ENCODE measurements at places on chromosomes 1 and 21.

DNA sequence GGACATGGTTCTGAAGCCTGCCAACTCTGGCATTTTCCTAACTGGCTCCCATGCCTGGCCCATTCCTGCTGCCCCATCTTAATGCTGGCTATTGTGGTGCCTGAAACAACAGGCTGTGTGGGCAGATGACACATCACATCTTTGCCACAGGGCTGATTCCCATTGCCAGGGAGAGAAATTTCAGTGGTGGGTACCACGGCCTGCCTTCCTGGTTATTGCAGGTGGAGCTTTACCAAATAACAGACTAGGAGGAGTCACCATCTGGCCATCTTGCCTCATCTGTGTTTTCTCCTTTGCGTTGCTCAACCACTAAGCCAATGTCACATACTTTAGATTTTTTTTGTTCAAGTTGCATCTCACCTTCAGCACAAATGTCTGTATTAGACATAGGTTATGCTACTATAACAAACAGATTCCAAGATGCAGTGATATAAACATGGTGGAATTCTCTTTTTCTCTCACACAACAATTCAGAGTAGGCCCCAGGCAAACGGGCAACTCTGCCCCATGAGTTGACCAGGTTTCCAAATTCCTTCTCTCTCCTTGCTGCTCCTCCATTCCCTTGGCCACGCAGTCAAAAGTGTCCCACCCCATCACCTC, 14.1 kb downstream of the CDA start:
- no peak for DNase-seq

GRCh38 chr1:8457760-8458381, 140.0 kb downstream of the SLC45A1 start:
- DNase-seq: no peak

GRCh38 chr1:86788300-86789206, 84.2 kb downstream of the SH3GLB1 start:
- DNase-seq: no peak

DNA sequence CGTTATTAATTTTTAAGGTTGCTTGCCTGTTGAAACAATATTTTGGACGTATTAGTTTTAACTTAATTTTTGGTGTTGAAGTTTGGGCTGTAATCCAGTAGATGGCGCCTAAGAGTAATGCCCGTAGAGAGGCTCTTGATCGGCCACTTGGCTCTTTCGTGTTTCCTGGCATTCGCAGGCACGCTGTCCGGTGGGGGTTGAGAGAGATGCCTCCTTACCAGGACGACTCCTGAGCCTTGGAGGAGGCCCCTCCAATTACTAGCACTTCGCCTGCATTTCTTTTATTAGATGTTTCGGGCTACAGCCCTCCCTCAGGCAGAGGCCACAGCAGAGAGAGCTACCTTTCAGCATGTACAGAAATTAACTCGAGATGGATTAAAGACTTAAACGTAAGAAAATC, 12.0 kb downstream of the OR2M4 start:
- peak; percentile 76 for DNase-seq

DNA sequence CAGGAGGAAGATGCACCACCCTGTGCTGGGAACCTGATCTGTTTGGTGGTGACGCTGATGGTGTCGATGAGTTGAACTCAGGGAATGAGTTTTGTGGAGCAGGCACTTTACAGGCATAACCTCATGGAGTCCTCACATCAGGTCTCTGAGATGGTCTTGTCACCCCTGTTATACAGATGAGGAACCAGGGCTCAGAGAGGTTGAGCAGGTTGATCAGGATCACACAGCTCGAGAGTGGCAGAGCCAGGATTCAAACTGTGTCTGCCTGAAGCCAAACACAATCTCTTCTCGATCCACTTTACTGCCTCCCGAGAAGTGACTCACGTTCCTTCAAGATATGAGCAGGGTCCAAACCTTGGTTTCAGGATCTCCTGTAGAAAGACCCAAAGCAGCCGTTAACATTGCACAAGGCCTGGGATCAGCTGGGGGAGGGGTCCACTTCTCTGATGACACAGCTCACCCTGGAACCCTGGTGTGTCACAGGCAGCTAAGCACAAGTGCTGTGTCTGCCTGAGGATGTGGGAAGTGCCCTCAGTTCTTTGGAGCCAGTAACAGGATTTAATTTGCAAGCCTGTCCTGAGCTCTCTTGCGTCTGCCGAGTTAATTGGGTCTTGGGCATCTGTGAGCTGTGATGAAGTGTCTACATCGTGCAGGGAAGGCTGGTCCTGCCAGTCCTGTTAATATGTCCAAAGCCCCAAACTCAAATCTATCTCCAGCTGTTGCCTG, 65.4 kb upstream of the STUM start:
- DNase-seq: no peak

DNA sequence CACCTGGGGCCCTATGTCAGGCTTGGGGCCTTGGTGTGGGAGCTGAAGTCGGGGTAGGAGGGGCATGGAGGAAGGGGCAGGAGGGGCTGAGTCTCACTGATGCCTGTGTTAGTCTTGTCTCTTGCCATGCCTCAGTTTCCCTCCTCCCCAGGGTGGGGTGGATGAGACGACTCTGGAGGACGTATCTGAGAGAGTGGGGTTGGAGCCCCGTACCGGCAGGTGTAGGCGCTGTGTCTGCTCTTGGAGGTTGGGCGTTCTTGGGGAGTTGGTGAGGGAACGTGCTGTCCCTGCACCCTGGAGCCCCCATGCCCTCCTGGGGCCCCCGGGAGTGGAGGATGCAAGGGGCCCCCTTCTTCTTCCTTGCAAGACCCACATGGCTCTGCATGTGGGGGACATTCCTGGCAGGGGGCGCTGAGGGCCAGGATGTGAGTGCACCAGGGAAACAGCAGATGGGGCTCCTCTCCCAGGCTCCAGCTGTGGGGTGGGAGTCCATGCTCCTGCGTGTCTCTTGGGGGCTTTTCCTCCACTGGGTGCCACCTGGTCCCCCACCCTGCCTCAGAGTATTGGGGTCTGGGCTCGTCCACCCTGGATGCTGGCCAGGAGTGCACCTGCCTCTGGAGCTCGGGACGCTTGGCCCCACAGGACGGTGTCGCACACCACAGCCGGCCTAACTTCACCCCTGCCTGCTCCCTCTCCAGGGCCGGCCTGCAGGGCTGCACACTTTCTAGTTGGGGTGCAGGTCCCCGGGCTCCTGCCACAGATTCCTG, 1.4 kb upstream of the TNFRSF14 start:
- DNase-seq: peak; percentile 77

DNA sequence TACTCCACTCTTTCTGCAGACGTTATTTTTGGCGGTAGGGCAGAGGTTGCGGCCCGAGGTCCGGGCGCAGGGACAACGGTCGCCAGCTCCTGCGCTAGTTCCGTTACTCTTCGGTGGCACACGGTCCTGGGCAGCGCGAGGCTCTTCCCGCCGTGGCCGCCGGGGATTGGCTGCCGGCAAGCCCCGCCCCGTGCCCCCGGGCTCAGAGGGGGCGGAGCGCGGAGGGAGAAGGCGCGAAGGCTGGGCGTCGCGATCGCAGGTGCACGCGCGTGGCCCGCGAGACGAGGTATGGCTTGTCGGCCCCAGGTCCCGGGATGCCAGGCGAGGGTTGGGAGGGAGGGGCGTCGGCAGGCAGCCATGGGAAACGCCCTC, 518 bp upstream of the SHE start:
- no peak for DNase-seq

DNA sequence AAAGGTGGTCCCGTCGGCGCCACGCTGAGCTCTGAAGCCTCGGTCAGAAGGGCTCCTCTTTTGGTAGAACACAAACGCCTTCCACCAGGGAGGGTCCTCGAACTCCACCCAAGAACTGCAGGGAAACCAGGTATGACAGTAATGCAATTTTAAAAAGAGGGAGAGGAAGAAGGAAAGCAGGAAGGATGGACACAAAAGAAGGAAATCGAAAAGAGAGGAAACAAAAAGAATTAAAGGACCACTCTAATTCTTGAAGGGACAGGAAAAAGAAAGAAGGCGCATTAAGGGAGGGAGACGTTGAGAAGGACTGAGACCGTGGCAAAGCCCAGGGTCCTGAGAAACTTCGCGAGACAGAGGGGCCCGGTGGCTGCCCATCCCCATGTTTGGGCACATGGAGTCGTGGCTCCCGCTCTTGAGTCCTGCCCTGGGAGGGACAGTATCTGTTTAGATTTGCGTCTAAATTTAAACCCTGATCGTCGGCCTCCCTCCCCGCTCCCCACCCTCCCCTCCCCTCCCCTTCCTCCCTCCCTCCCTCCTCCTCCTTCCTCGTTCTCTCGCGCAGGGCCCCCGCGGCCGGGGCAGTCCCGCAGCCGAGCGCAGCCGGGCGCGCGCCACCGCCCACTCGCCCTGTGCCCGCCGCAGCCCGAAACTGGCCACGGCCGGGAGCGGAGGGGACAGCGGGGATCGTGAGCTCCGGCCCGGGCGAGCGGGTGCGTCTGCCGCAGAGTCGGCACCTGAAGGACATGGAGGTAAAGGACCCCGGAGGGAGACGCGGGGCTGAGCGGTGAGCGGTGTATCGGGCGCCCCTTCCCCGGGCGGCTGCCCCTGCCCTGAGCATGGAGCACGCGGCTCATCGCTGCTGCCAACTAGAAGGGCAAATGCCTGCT, at the start of gene RCSD1:
Gene RCSD1, plus strand, starts transcription at position 552 of the 887 bp plus-strand sequence. Its CDS starts 192 bp downstream, at position 744.
- DNase-seq: peak; percentile 58

DNA sequence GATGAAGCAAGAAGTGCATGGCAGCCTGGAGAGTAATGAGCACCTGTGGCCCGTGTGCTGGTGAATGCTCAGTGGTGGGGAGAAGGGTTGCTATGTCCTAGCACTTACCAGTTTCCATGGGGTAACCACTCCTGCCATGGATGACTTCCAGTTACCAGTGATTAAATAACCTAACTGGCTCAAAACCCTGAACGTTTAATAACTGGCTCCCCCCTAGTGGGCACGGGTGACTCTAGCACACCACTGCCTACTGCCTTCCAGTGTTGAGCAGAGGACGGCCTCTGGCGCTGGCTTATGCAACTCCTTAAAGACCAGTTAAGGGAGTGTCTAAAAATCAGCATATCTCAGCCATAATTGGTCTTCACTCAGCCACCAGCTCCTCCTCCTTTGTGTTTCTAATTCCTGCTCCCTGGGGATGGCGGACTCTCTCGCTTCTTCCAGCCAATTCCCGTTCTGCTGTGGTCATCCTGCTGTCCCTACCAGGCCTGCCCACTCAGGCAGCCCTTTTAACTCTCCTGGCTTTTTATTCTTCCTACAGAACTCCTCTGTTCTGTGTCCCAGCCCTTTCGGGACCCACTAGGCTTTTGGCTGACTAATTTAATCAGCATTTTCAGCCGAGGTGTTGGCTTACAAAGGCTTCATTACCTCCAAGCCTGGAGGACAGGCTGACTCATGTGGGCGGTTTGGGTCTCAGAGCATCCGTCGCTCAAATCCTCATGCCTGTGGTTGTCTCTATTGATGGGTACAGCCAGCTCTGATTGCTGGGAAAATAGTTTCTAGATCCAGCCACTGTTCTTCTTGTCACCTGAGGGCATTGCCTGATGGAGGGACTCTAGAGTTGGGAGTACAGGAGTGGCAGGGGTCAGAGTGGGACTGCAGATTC, 332.4 kb downstream of the CAMTA1 start:
- DNase-seq: peak; percentile 70

DNA sequence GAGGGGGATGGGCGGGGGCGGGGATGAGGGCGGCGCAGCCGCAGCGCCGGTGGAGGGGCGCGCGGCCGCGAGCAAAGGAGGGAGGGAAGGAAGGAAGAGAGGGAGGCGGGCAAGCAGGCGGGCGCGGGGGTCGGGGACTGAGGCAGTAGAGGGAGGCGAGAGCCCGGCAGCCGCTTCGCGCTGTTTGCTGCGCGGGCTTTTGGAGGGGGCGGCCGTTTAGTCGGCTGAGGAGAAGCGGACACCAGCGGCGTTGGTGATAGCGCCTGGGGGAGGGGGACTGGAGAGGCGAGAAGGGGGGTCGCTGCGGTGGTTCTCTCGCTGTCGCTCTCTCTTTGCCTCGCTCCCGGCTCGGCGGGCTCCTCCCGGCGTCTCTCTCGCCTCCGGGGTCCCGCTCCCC, at the start of gene HS2ST1:
Gene HS2ST1, plus strand, starts transcription at position 35 of the 397 bp plus-strand sequence.
- no peak for DNase-seq

DNA sequence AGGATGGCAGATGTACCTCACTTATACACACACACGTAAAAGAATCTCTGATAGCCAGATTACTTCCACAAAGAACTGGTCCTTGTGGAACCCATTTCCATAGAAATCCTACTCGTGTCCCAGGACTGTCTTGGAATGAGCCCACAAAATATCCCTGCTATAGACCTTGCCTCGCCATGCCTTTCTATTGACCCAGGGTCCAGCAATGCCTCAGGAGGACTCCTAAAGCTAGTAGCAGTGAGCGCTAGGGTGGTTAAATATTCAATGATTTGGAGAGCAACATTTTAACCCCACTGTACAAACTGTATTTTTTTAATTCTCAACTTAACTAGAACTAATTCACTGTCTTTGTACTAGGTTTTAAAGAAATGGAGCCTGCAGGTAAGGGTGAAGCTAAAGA, 26.9 kb downstream of the OR10J5 start:
- no peak for DNase-seq

DNA sequence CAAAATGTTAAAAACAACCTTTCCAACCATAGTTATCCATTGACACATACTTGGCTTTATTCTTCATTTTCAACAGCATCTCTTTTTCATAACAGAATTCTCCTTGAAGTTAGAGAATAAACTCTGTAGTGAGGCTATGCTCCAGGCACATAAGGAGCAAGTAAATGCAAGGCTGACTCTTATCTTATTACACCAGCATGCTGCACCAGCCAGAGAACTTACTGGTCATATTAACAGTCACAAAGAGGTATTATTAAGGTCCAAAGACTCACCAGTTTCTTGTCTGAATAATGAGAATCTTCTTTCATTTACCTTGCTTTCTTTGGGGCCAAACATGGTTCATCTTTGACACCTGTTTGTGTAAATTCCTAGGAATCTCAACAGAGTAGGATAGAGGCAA, 71.3 kb upstream of the IVNS1ABP start:
- DNase-seq: no peak

GRCh38 chr1:51482881-51483280, 36.2 kb downstream of the EPS15 start:
- DNase-seq: no peak

DNA sequence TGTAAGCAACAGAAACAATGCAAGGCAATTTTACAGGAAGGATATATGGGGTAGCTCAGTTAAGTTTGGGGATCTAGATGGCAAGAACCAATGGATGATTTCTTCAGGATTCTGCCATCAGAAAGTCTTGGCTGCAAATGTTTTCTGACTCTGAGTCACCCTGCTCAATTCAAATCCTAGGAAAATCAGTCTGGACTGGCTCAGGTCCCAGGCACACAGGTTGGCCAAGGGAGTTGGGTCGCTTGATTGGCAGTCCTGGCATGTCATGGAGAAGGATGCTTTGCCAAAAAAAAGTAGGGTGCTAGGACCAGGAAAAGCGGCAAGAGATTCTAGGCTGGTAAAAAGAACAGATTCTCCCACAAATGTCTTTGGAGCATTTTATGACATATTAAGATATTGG, 28.9 kb upstream of the S1PR1 start:
- no peak for DNase-seq

GRCh38 chr1:246518456-246519205, 11.6 kb upstream of the SMYD3 start:
- no peak for DNase-seq

DNA sequence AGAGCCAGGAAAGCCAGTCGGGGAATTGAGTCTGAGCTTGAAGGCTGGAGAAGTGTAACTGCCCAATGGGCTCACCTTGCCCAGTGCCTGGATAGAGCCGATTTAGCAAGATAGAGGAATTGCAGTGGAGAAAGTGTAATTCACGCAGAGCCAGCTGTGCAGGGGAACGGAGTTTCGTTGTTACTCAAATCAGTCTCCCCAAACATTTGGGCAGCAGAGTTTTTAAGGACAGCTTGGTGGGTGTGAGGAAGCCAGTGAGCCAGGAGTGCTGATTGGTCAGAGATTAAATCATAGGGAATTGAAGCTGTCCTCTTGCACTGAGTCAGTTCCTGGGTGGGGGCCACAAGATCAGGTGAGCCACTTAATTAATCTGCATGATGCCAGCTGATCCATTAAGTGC, 28.4 kb upstream of the NLRP3 start:
- DNase-seq: no peak

GRCh38 chr1:71706029-71706671, 576.2 kb downstream of the NEGR1 start:
- no peak for DNase-seq
